ENCODE measurements at places on chromosomes 1 and 21.

DNA sequence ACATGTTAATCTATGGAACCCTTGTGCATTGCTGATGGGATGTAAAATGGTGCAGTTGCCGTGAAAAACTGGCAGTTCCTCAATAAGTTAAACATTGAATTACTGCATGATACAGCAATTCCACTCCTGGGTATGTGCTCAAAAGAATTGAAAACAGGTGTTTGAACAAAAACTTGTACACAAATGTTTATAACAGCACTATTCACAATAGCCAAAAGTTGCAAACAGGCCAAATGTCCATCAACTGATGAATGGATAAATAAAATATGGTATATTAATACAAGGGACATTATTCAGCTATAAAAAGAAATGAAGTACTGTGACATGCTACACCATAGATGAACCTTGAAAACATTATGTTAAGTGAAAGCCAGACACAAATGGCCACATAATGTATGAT is 17.7 kb upstream of the SRSF10 start:
- DNase-seq = no peak

DNA sequence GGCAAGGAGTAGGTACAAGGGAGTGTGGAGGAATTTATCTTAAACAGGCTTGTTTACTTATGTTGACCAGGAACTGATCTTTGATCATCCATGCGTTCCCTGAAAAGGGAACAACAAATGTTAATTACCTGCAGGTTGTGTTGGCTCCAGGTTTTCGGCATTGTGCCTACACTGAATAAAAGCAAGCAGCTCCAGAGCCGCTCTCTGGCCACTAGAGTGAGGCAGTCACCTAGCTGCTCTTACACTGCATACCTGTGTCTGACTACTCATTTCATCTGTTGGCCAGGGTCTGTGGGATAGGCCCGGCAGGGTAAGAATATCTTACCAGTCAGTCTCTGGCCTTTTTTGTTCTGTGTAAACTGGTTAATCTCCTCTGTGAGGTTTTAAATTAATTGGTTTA is 183.6 kb downstream of the HFM1 start:
- DNase-seq = no peak

DNA sequence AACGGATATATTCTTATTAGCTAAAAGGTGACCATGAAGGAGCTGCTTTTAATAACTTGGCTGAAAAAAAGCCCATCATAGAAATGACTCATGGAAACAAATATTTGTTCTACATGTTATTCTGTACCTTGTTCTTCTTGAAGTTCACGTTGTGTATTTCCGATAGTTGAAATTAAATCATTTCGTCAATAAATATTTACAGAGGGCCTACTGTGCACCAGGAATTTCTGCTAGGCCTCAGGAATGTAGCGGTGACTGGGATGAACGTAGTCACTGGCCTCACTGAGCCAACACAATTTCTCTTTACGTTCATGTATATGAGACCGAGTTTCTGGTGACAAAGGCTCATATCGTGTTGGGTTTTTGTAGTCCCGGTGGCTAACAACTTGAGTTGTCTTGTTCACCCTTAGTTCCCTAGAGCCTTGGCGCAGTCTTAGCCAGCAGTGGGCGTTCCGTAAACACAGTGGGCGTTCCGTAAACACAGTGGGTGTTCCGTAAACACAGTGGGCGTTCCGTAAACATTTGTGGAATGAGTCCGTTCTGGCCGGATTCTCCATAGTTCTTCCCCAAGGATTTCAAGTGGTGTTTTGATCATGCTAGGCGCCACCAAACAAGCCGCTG is 53.2 kb upstream of the VAMP3 start:
- no peak for DNase-seq

DNA sequence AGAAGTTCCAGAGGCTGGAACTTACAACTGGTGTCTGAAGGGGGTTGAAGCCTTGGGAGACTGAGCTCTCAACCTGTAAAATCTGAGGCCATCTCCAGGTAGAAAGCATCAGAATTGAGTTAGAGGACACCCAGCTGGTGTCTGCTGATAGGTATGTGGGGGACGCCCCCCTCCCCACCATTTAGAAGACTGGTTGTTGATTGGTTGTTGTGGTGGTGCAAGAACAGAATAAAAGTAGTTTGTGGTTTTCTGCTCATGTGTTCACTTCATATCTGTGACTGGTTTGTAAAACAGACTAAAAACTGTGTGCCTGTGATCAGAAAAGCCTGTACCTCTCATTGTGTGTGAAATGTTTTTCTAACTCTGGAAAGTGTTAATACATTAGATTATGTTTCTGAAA is 33.2 kb upstream of the PDE4B start:
- no peak for DNase-seq

DNA sequence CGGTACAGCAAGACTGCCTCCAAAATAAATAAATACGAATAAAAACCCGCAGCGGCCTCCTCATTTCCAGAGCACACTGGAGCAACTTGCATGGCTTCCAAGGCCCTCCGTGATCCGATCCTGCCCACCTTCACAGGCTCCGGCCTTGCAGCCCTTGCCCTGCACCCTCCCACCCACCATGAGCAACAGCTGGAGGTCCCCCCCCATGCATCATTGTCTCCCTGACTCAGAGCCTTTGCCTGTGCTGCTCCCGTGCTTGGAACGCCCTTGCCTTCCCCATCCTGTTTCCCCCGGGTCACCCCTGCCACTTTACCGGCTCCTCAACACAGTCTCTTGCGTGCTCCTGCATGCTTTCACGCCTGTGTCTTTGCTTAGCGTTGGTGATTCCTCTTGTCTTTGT is 71.0 kb upstream of the ANGPTL1 start:
- no peak for DNase-seq

- no peak for DNase-seq
Measured at GRCh38 chr1:23627069-23627735, 64.4 kb upstream of the RPL11 start.

- DNase-seq = peak; percentile 74
Measured at GRCh38 chr1:18883636-18884418, 18.5 kb downstream of the ALDH4A1 start.

- DNase-seq = no peak
Measured at GRCh38 chr1:21956720-21957552, 19.8 kb upstream of the HSPG2 start.

- peak; percentile 44 for DNase-seq
Measured at GRCh38 chr1:6495041-6495441, 3.6 kb upstream of the PLEKHG5 start.

DNA sequence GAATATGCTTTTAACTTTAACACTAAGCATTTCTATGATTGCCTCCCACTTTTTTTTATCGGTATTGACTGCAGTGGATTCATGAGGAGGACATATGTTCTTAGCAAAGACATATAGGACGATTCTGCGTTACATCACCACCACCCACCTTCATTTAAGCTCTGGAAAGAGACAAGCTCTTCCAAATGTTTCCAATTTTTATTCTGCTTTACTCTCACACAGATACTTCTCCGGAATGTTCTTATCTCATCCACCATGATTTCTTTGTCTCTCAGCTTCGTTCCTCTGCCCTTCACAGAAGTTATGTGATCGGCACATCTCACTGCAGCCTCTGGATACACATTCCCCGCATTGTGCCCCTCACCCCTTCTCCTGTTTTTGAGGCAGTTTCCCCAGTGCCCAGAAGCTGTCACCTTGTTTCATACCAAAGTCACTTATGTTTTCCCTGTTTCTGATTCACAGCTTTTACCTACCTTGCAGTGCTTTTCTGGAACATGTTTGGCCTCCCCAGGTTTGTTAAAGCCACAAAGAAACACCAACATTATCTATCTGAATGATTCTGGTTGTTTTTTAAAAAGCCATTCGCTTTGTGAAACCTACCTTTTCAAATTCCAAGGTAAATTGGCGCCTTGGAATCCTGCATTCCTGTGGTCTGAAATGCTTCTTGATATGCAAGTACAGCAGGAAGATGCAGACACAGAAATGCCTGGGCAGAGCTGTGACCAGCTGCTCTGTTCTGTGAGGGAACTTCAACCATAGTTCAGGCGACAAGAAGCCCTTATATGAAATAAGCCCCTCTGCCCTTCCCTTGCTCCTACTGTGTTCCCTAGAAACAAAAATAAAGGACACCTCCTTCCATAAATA is 1020.2 kb downstream of the TTLL7 start:
- no peak for DNase-seq
